Activated CD8-positive, alpha-beta memory T cell treated with anti-CD3 and anti-CD28 coated beads for 1 hour (primary cell): ENCODE measurements at places on chromosomes 3 and 15.

DNA sequence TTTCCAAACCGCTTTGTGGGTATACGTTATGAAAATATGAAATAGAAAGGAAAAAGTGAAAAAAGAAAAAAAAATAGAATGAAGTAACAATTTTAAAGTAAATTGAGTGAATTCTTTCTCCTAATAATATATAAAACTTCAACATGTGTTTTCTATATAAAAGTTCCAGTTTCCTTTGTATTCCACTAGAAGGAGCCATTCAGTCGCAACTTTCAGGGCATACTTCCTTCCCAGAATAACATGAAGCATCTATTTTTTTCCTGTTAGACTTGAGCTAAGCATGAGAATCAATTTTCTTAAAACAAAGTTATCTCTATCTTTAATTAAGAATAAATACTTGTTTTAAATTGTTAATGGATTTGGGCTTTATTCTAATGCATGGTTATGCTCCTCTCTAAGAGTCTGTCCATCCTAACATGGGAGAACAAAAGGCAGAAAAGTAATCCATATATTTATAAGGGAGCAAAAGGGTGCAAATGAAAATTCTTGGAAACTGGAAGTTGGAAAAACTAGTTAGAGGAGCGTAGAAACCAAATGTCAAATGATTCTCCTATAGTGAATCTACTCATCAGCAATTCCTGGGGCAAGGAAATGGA is 16.0 kb upstream of the VGLL3 start:
- DNase-seq, result no peak

GRCh38 chr3:63934041-63934866 is 22.1 kb upstream of the SCAANT1 start:
- no peak for DNase-seq

GRCh38 chr15:58401991-58402649 is 29.7 kb upstream of the LIPC start:
- DNase-seq, result no peak

GRCh38 chr15:95371664-95372063 is 958.8 kb upstream of the NR2F2 start:
- no peak for DNase-seq

DNA sequence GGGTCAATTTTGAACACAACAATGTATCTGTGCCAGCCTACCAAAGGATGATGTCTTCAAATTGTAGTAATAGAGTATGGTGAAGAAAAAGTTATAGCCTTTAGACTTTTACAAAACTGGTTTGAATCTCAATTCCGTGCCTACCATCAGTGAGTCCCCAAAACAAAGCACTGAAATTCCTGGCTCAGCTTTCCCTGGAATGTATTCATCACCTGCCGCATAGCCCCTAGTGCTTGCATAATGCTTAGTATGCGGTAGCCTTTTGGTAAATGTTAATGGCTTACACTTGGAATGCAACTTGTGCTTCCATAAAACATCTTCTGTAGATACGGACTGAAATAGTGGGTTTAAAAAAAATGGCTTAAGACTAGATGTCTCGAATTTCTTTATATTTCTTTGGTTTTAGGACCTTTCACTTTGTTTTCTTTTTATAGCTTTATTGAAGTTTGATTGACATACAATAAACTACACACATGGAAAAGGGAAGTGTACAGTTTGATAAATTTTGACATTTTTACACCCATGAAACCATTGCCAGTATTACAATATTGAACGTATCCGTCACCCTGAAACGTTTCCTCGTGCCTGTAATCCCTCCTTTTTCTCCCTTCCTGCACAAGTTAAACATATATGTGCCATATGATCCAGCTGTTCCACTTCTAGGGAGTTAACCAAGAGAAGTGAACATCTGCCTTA is 12.1 kb downstream of the SACM1L start:
- no peak for DNase-seq

DNA sequence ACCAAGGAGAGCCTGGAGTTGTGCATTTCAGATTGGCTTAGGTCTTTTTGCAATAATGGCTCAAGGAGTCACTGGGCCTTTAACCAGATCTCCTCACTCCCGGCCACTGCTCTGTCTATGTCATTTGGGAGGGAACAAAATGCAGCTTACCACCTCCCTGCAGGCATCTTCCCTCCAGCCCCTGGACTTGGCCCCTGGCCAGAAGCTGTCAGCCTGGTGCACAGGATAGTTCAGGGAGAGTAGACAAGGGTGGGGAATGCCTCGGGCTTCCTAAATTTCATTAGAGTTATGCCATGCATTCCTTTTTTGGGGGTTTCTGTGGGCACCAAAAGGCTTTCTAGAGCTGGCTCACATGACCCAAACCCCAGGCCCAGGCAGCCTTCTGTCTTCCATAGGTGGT is 70.2 kb upstream of the HRH1 start:
- DNase-seq, result no peak

DNA sequence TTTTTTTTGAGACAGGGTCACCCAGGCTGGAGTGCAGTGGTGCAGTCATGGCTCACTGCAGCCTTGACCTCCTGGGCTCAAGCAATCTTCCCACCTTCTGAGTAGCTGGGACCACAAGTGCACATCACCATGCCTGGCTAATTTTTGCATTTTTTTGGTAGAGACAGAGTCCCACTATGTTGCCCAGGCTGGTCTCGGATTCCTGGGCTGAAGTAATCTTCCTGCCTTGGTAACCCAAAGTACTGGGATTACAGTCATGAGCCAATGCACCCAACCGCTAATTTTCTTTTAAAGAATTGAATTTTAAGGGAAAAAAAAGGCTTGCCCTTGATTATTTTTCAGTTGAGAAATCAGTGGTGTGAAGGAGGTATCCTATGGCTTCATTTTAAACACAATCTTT is 334.0 kb downstream of the SOX2 start:
- DNase-seq, result no peak

- no peak for DNase-seq
Measured at GRCh38 chr3:28841441-28841840, 439.4 kb upstream of the RBMS3 start.

- DNase-seq, result no peak
Measured at GRCh38 chr3:48708481-48708889, 8.5 kb downstream of the IP6K2 start.

DNA sequence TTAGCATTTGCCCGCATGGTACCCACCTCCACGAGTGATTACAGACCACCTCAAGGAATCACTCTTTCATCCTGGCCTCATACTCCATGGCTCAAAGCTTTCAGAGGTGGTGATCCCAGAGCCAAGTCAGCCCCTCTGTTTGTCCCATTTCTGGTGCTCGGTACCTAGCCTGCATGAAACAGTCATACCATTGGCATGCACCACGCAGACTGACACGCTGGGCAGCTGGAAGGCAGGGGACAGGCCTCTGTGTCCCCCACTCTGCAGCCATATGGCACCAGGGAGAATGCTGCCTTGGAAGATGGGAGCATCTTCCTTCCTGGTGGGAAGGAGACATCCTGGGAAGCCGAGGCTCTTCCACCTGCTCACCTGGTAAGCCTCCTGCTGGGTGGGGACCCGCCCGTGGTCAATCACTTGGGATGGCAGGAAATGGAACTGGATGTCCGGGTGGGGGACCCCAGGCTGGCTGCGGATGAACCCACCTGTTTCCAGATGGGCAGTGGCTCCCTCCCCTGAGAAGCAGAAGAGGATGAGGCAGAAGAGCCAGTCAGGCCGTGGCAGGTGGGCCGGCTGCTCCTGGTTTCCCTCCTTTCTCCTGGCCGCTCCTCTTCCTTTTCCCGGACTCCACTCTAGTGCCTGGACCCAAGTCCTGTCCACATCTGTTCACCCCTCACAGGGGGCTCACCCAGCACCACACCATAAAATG is 26.9 kb downstream of the CHDH start:
- no peak for DNase-seq

- no peak for DNase-seq
Measured at GRCh38 chr15:91632981-91633380, 220.5 kb upstream of the SLCO3A1 start.

GRCh38 chr3:155218462-155218861 is 75.0 kb downstream of the STRIT1 start:
- DNase-seq, result no peak

- DNase-seq, result no peak
Measured at GRCh38 chr3:190101320-190102011, 19.2 kb downstream of the P3H2 start.

DNA sequence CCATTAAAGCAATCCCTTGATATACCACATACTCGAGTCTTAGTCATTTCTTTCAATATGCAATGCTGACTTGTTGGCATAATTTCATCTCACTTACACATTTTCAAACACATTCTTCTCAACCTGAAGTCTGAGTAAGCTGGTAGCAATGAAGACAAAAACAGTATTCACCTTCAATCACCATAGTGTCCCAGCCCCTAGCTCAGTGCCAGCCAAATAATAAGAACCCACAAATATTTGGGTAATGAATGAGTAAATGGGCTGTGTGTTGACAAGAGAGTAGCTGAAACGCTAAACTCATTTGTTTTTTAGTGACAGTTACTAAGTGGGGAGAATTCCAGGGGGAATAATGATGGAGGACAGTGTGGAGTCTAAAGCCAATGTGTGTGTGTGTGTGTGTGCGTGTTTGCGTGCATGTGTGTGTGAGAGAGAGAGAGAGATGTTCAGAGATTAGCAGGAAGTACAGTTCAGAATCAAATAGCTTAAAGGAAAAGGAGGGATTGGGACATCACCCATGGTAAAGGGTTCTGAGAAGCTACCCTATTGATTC is 165.7 kb downstream of the GAP43 start:
- DNase-seq, result no peak

- no peak for DNase-seq
Measured at GRCh38 chr3:165644331-165644730, 192.9 kb downstream of the BCHE start.

GRCh38 chr3:128297401-128298138 is 144.3 kb downstream of the EEFSEC start:
- DNase-seq, result no peak

DNA sequence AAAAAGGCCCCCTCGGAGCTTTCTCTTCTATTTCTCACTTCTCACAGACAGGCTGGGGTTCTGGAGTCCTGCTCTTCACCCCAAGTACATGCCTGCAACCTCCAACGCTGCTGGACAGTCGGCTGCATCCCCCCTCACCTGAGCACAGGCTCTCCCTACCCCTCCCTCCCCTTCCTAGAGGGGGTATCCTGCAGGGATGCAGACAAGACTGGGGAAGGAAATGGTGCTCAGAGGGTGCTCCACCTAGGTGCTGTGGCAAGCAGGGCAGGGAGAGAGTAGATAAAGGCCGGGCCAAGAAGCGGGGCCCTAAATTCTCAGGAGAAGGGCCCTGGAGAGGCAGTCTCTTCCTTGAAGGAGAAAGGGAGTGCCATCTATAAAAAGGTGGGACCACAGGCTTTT is 7.0 kb upstream of the STRA6 start:
- DNase-seq, result no peak

- no peak for DNase-seq
Measured at GRCh38 chr15:20346082-20346805, 195.4 kb downstream of the GOLGA6L6 start.

DNA sequence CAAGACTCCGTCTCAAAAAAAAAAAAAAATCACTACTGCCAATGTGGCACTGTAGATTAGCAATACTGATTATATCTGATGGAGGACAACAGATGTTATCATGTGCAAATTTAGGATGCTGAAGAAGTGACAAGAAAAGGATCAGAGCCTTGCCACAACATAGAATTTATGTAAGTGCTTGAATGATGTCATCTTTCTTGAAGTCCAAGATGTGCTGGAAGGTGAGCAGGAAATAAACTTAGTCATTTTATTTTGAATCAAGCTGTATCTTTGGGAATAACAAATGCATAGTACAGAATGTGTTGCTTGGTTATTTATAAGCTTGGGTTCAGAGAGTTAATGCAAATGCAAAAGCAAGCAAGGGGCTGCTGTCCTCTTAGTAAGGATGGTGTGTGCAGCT is 47.1 kb downstream of the IL12A start:
- no peak for DNase-seq

- DNase-seq, result no peak
Measured at GRCh38 chr3:89098964-89099585, 8.3 kb upstream of the EPHA3 start.

GRCh38 chr15:76988867-76989780 is 5.8 kb upstream of the PSTPIP1 start:
- DNase-seq, result no peak

- DNase-seq, result no peak
Measured at GRCh38 chr3:11435440-11436165, 163.4 kb downstream of the ATG7 start.

DNA sequence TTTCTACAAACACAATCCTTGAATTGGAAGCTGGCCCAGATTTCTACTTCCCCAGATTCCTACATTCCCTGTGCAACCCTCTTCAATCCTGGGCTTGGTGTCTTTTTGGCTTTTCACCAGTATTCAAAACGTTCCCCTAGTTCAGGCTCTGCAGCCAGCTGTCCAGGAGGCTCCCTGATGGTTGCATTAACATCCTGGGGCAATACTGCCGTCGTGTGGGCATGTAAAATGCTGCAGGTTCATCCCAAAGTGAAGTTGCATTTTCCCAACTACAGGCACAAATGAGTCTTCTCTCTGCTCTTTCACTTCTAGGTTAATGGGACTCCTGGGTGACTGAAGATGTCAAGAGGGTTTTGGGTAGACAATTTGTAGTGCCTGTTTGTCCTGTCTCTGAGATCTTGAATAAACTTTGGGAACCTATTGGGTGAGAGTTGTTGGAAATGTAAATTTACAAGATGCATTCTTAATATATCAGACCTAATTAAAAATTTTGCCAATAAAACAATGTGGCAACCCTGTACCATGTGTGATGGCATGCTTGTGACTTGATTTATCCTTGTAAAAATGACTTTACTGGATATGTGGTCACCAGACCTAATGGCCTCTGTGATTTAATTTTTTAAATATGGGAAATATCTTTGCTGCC is 28.6 kb downstream of the SOX14 start:
- DNase-seq, result no peak

DNA sequence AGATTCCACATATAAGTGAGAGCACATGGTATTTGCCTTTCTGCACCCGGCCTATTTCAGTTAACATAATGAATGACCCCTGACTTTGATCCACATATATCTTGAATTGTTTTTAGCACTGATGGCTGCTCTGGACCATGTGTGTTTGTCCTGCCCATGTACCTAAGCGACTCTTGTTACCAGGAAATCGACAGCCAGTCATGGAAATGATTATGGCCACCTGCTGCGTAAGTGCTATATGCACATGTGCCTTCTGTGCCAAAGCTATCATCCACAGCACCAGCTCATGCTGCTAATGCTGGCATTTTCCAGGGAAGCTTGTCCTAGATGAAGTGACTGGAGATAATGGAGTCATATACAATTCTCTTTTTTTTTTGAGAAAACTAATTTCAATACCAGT is 103.7 kb downstream of the PEX5L start:
- DNase-seq, result no peak

GRCh38 chr3:43747641-43748040 is 56.9 kb downstream of the ABHD5 start:
- no peak for DNase-seq

- DNase-seq, result no peak
Measured at GRCh38 chr3:36297195-36297594, 83.1 kb upstream of the STAC start.

- no peak for DNase-seq
Measured at GRCh38 chr3:50241713-50242380, 5.8 kb downstream of the GNAI2 start.
